ENCODE measurements at places on chromosomes 11 and 22. TPM values are rescaled to one million over a fixed set of nuclear protein-coding genes. Genes with fewer than 3 reads are reported as not detected.

- DNase-seq, result no peak
Measured at GRCh38 chr11:84655712-84656111, 971.4 kb downstream of the DLG2 start.

The LRRC56 gene
- 0.49 TPM for total RNA-seq

The TESMIN gene
- total RNA-seq, result 8.3 TPM

- no peak for DNase-seq
Measured at GRCh38 chr11:20113149-20113438, 47.2 kb downstream of the DBX1 start.

The TYR gene
- total RNA-seq, result not detected

DNA sequence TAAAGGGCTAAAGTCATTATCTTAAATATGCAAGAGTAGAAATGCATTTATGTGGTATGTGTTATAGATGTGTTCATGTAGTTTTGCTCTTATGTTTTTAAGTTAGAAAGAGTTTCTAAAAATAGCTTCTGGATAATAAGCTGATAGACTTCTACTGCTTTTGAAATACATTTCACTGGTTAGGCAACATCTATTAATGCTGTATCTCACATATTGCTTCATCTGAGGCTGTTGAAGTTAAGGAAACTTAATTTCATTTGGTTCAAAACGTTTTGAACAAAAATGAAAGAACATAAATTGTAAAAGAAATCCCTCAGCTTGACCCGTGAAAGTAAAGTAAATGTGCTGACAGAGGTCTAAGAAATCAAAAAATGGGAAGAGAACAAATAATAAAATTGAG lies 164.0 kb upstream of the CTSC start:
- no peak for DNase-seq

GRCh38 chr11:269146-269890 lies 8.9 kb upstream of the NLRP6 start:
- no peak for DNase-seq

DNA sequence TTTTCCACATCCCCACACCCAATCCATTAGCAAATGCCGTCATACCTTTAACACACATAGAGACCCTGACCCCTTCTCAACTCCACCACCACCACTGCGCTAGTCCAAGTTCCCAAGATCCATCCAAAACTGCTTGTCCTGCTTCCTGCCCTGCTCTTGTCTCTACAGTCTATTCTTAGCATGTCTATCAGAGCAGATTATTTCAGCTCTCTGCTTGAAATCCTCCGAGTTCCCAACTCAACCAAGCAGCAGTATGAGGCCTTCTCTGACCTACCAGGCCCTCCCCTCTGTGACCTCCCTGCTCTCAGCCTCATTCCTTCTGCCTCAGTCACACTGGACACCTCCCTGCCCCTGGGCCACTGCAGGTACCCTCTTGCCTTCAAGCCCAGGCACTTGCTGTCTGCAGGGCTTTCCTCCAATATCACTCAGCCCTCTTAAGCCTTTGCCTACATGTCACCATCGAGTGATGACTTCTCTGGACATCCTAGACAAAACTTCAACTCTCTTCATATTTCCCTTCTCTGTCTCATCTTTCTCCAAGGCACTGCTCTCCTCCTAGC lies 134.6 kb downstream of the SPATA19 start:
- DNase-seq, result peak; percentile 43

GRCh38 chr11:69630424-69630823 lies 10.5 kb upstream of the CCND1 start:
- no peak for DNase-seq

DNA sequence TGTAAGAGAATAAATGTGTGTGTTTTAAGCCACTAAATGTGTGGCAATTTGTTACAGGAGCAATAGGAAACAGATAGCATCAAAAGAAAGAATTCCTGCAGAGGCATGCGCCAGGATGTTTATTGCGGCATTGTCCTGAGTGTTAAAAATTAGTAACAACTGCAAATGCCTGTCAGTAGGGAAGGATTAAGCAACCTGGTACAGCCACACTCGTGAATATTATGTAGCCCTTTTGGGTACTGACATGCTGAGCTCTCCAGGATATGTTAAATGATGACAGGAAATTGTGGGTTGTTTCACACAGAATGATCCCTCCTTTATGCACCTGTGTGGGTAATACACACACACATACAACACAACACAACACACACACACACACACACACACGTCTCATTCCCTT lies 69.7 kb upstream of the MYOD1 start:
- DNase-seq, result no peak

The MS4A3 gene
- not detected for total RNA-seq

The BDNF gene
- total RNA-seq, result 0.25 TPM

- DNase-seq, result no peak
Measured at GRCh38 chr22:33440756-33441155, 382.6 kb upstream of the SYN3 start.

GRCh38 chr22:49480896-49481658 lies 346.6 kb downstream of the BRD1 start:
- peak; percentile 52 for DNase-seq

The GSTT2 gene
- not detected for total RNA-seq

DNA sequence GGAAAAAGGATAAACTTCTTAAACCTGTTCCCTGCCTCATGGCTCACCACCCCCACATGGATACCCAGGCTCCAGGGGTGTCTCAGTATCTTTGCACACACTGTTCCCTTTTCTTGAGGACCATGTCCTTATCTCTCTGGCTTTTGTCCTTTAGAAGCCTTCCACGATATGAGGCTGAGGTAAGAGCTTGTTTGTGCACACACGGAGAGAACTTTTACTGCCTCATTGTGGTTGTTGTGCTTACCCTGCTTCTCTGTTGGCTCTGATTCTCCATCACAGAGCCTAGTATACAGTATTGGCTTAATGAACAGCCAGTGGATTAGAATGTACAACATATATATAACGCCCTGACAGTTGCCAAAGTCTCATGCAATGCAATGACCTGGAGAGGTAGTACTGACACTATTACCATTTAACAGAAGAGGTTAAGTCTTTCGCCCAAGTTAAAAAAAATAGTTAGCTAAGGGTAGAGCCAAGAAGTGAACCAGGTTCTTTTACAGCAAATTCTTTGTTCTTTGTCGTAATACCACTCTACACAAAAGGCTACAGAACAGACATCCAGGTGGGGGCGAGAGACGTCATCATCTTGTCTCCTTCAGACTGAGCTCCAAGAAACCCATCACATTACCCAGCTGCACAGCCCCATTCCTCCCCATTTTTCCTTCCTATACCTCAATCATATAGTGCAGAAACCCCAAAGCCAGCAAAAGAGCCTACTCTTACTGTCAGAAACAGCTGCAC lies 117.3 kb downstream of the PLEKHA7 start:
- DNase-seq, result no peak

DNA sequence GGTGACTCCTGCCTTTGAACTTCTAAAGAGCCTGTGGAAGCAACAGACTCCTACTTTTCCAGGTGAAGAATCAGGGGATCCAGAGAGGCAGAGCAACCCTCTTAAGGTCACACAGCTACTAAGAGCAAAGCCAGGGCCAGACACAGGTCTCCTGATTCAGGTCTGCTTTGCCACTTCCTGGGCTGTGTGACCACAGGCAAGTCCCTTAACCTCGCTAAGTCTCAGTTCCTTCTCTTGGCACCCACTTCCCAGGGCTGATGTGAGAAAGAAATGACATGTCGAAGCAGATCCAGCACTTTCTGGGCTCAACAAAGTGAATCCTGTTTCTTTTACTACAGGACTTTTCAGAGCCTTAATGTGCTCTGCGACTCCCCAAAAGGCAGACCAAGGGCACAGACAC lies 30.2 kb downstream of the UQCR10 start:
- no peak for DNase-seq

- no peak for DNase-seq
Measured at GRCh38 chr11:492427-493226, 14.4 kb downstream of the RNH1 start.

DNA sequence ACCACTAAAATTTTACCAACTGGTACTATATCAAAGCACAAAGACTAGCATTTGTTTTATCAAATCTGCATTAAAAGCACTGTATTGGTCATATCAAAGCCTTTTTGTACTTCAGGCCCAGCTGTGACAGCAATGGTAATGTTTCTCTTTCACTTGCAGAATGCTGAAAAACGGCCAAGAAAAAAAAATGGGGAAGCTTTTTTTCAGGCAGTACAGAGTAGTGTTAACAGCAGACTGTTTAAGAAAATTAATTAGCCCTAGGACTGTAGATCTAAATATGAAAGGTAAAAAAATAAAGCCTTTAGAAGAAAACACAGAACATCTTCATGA lies 33.3 kb downstream of the DENND5A start:
- DNase-seq, result no peak

- DNase-seq, result no peak
Measured at GRCh38 chr22:26985931-26986782, 328.8 kb downstream of the MIAT start.

DNA sequence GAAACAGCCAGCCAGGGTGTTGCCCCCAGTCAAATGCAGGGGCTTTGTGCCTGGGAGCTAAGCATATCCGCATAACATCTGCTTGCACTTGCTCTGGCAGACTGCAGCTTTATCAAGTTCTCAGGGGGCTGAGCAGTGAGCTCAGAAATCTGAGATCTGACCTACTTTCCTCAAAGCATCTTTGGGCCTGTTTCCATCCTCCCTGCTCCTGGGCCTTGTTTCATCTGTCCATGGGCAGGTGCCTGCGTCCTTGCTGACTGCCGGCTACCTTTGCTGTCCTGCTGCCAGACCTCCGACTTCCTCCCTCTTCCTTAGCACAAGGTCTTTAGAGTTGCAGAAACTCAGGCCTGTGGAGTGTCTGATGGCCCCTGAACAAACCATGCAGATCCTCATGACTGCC lies 131.2 kb upstream of the B3GAT1 start:
- no peak for DNase-seq

DNA sequence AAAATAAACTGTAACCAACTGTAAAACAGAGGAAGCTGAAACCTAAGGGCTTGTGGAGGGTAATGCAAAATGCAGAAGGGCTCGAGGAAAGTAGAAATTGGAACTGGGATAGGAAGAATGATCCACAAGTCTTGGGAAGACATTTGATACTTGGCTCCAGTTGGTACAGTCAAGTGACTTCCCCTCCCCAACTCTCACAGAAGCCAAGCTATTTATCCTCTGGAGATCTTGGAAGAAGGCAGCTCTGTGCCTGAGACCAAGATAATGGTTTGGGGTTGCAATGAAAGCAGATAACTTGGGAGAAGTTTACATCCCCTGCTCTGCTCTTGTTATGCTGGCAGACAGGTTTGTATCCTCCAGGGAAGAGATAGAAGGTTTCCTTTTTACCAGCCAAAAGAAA lies 198.9 kb upstream of the ZC3H12C start:
- no peak for DNase-seq

GRCh38 chr11:33910296-33910957 lies 18.6 kb upstream of the LMO2 start:
- no peak for DNase-seq

The KCNC1 gene
- total RNA-seq, result 0.49 TPM

- no peak for DNase-seq
Measured at GRCh38 chr11:117473481-117474091, 145.9 kb downstream of the CEP164 start.

The ABCG4 gene
- total RNA-seq, result 3.2 TPM

The DGKZ gene
- total RNA-seq, result 78.8 TPM

DNA sequence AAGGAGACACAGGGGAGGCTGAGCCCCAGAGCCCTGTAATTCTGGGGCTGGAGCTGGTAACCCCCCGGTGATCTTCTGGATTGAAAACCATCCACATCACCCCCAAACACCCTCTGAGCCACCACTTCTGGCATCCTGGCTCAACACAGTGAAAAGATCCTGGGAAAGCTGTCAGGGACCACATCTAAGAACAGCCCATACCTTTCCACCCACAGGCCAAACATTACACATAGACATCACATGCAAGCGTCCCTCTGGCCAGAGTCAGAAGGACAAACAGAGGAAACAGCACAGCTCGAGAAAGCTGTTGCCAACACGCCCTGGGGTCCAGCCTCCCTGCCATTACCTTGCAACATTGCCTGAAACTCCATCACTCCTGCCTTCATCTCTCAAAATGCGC lies 469.5 kb downstream of the SOX6 start:
- no peak for DNase-seq

- no peak for DNase-seq
Measured at GRCh38 chr22:39773976-39774539, 119.5 kb downstream of the ENTHD1 start.

The BIK gene
- not detected for total RNA-seq

The FXYD2 gene
- 2.7 TPM for total RNA-seq

DNA sequence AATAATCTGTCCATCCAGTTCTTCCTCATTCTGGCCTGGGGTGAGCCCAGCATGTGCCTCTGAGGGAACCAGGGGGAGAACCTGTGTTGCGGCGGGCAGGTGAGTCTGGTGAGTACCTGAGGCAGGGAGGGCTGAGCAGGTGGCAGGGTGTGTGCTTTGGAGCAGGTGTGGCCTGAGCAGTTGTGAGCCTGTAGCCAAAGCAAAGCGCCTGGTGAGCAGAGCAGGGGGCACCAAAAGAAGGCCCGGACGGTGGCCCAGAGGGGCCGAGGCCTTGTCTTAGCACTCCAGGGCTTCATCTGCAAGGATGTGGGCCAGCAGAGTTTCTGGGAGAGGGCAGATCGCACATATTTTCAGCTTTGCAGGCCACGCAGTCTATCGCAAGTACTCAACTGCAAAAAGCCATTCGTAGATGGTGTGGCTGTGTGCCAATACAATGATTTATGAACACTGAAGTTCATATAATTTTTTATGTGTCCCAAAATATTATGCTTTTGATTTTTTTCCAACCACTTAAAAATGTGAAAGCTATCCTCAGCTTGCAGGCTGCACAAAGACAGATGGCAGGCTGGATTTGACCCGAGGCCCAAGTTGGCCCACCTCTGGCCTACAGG lies 8.7 kb downstream of the GLB1L2 start:
- DNase-seq, result peak; percentile 72

The SLC15A3 gene
- total RNA-seq, result 23.1 TPM

The GPHA2 gene
- total RNA-seq, result not detected

The ARRB1 gene
- total RNA-seq, result 33.1 TPM

DNA sequence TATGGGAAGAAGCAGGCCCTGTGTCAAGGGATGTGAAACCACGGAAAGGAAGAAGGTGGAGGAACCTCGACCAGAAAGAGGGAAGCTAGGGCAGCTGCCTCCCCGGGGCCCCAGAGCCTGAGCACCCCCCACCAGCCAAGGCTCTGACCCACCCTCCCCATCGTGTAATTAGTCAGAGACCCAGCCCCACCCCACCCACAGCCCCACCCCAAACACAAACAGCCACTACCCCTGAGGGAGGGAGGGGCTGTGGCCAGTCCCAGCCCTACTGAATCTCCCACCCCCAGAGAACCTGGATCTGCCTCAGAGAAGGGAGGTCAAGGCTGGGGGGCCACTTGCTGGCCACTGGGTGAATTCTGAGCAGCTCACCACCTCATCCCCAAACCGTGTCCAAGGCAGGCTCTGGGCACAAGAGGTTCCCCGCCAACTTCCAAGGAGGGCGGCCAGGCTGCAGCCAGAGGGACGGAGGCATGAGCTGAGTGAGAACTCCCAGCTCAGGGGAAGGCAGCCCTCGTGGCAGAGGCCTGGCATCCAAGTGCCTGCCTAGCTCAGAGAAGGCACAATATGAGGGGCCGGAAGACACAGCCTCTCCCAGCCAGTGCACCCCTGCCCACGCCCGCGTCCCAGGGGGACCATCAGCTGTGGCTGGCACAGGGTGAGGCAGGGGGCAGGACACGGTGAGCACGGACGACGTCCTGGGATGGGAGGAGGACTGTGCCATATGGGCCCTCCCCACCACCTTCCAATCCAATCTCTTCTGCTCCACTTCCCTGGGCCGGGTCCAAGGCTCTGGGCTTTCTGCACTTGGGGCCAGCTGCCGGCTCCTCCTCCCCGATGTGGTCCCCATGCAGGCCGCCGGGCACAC lies 2.7 kb downstream of the PLXNB2 start:
- DNase-seq, result no peak

The ZNF70 gene
- total RNA-seq, result 4.9 TPM

The TMEM45B gene
- total RNA-seq, result 10.1 TPM

Data from vagina (tissue), 2 donors.